ENCODE measurements at places on chromosomes 12 and 14. TPM values are rescaled to one million over a fixed set of nuclear protein-coding genes. Genes with fewer than 3 reads are reported as not detected.

DNA sequence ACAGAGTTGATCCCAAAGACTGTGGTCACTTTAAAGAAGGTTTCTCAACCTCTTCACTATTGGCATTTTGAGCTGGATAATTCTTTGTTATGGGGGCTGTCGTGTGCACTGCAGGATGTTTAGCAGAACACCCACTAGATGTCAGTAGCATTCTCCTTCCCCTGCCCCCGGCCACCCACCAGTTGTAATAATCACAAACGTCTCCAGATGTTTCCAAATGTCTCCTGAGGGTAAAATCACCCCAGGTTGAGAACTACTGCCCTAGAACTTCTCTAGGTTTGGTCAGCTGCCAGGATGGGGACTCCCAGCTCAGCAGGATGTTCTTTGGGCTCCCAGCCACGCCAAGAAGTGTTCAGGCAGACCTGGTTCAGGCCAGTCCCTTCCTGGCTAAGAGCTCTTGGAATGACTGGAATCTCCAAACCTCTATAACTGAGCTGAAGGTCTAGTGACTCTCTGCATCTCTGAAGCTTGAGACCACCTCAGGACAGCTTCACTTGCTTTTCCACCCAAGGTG is 12.5 kb upstream of the AJUBA start:
- DNase-seq = no peak

DNA sequence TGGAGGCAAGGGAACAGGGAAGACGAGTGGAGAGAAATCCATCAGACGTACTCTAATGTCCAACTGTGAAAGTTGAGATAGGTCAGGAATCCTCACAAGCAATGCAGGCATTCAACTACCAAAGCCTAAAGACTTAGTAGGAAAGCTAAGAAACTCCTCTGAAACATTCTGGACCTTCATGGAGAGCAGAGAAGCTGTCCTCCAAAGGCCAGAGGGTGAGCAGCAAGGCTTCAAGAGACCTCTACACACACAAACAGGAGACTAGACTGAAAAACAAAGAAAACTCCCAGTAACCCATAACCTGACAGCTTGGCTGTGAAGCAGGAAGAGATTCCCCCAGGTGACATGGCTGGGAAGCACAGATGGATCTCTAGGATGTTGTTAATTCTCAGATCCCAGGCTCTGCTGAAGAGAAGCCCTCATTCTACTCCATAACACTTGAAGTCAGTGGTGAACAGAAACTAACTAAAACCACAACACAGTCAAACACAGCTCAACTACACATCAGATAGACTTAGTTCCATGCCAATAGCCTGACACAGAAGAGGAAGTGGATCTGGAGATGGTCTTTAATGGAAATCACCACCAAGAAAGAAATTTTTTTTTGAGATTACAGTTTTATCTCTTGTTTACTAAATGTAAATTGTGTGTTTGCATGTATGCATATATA is 23.2 kb upstream of the LYZ start:
- DNase-seq = no peak

- no peak for DNase-seq
Measured at GRCh38 chr12:108333898-108334699, 5.0 kb downstream of the CMKLR1 start.

DNA sequence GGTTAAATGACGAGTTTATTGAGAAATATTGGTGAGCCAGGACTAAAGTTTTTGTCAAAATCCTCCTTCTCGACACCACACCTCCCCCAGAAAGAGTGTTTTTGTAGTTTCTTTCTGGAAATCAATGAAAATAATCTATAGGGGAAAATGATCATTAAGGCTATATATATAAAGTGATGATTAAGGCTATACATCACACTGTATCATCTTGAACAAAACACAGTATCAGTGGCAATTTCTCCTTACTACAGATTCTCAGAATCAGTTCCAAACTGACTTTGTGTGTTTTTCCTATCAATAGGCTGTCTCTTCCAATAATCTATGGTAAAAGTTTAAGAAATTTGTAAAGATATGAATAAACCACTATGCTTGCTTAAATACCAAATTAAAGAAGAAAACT is 81.7 kb downstream of the IFNG-AS1 start:
- DNase-seq = no peak

DNA sequence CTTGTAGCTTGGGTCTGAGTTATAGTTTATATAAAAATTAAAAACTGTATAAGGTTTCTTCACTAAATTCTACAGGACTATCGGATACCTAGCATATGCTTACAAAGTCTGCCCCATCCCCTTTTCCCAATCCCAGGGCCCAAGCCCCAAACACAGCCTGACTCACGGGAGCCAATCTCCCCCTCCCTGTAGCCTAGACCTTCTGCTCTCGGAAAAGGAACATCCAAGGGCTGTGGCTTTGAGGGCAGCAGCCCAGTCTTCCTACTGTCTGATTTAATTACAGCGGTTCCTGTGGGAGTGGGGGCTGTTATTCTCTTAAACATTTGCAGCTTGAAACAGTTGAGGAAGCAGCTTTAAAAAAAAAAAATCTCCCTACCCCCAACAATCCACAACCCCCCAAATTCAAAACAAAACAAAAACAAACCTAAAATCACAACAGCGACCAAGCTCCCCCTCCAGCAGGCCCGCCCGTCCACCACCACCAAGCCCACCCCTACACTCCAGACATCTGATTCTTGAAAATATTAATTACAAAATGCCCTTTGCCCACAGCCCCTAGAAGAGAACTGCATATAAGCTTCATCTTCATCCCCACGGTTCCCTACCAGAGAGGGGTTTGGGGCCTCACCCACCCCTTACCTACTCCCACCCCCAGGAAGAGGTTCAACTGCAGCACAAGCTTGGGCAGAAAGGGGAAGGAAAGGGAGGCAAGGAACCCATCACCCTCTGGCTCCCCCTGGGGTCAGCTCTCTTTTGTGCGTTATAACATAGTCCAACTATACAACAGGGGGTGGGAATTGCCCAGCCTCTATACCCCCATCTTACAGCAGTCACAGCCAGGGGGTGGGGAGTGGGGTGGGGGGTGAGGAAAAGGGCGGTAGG is 1.1 kb upstream of the PRKAG1 start:
- no peak for DNase-seq

CCDC196 gene
- total RNA-seq = not detected

TTC7B gene
- 34.0 TPM for total RNA-seq

Measured in H1 (cell line).